NCI-H2081 treated with DMSO at 0.1 percent for 48 hours (cell line): ENCODE measurements at places on chromosomes 13 and 19.

DNA sequence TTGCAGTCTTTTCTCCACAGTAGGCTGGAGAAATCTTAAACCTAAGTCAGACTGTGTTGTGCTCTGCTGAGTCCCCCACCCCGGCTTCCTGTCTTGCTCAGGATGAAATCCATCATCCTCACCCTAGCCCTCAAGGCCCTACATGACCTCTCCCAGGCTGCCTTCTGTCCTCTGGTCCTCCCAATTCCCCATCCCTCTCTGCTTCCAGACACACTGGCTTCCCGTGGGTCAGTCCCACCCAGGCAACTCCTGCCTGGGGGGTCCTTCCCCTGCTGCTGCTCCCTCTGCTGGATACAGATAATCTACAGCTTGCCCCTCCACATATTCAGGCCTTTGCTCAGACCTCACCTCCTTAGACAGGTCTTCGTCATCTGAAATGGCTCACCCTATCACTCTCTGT is 18.4 kb upstream of the CBY2 start:
- no peak for DNase-seq

DNA sequence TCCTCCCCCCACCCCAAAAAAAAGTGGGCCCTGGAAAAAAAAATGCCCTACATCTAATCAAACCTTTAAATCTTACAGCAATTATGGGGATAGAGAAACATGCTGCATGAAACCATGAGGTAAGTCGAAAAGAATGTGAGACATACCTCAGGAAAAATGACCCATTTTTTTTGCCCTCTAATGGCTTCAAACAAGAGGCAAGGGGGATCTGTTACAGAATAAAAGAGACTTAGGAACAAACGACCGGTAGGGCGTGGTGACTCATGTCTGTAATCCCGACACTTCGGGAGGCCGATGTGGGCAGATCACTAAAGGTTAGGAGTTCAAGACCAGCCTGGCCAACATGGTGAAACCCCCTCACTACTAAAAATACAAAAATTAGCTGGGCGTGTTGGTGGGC is 8.4 kb downstream of the RGL3 start:
- no peak for DNase-seq

- no peak for DNase-seq
Measured at GRCh38 chr13:108827646-108828045, 198.2 kb downstream of the MYO16 start.

DNA sequence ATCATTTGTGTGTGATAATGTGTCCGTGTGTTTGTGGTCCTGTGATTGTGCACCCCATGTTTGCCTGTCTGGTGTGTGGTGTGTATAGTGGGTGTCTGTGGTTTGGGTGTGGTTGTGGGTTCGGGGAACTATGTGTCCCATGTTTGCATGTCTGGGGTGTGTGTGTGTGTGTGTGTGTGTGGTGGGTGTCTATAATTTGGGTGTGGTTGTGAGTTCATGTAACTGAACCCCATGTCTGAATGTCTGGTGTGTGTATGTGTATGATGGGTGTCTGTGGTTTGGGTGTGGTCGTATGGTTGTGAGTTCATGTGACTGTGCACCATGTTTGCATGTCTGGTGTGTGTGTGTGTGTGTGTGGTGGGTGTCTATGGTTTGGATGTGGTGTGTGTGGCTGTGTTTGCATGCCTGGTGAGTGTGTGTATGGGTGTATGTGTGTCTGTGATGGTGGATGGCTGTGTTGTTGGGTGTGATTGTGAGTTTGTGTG is 11.1 kb upstream of the NFIX start:
- no peak for DNase-seq

DNA sequence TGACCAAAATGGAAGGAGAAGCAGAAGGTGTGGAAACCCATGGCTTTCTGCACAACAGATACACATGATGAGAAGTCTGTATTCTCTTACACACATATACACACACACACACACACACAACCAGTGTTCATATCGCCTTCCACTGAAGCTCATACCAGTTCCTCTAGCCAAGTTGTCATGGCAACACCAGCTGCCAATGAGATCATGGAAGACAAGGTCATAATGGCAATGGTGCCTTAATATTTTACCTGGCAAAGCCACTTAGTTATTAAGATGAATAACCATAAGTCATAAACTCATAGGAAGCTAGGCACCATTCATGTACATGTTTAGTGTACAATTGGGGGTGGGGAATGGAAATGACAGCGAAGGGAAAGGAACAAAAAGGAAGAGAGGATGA is 2.6 kb upstream of the DHRS12 start:
- DNase-seq, result no peak

DNA sequence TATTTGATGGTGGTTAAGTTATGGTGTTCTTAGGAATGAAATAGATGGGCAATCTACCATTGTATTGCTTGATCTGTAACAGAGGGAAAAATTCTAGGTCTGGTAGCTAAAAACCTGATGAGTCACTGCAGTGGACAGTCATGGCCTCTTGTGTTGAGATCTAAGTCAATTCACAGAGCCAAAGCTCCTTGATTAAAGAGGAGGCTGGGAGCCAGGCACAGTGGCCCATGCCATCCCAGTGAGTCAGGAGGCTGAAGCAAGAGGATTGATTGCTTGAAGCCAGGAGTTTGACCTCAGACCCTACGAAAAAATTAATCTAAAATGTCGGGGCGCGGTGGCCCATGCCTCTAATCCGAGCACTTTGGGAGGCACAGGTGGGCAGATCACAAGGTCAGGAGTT is 67.1 kb upstream of the KPNA3 start:
- no peak for DNase-seq

DNA sequence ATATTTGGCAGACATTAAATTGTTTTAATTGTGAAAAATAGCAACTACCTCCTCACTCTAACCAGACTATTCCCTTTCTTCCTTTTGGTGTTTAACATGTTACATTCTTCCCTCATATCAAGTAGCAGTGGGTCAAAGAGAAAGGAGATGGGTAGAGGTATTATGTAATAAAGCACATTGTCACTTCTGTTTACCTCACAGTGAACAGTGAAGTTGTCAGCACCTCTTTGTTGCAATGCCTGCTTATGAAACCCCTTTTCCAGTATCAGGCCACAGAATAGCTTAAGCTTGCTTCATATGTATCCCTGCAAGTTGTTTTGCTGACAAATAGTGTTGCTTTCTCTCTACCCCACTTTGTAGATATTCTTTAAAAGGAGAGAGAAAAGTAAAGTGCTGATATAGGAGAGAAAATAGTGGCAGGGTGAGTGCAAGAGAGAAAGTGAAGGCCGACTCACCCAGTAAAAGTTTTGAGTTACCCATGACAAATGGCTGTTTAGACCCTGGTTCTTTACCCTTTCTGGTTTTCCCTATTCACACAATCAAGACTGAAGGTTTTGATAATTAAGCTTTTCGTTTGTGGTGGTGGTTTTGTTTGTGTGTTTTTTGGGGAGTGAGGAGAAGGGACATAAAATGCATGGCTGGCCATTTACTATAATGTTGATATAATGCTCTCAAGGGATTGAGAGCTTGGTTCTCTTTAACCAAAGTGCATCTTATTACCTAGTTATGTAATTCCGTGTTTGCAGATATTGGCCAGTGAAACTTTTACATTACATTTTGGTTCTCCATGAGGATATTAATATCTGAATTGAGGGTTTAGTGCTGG is 3.7 kb downstream of the ITM2B start:
- no peak for DNase-seq

DNA sequence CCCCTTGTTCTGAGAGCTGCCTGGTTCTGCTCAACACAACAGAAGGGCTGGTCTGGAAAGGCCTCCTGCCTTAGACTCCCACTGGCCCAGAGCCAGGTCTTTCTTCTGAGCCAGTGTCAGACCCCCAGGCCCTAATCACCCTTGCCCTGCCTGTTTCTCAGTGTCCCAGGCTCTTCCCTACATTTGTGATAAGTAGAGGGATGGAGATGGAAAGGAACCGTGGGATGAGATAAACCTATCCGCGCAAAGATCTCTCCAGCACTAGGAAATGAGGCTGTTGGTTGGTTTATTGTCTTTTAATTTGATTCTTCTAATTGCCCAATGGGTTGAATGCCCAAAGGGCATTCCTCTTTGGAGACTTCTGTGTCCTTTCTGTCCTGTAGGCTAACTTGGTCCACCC is 470.0 kb downstream of the TSHZ3 start:
- no peak for DNase-seq

DNA sequence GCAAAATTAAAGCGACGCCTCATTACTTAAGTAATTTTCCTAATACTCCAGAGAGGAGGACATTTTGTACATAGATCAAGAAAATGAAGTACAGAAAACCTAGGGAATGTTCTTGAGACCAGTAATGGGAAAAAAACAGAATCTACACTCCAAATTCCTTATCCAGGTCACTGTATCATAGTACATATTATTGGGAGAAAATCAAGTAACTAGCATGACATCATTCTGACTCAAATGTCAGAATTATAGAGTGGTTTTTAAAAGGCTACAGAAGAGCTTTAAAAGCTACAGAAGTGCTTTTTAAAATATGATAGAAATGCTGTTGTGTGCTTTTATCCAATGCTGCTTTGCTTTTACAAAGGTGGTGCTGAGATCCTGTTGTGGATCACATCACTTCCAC is 86.3 kb upstream of the SLC15A1 start:
- DNase-seq, result no peak

GRCh38 chr13:31485183-31485582 is 254.1 kb upstream of the RXFP2 start:
- no peak for DNase-seq

DNA sequence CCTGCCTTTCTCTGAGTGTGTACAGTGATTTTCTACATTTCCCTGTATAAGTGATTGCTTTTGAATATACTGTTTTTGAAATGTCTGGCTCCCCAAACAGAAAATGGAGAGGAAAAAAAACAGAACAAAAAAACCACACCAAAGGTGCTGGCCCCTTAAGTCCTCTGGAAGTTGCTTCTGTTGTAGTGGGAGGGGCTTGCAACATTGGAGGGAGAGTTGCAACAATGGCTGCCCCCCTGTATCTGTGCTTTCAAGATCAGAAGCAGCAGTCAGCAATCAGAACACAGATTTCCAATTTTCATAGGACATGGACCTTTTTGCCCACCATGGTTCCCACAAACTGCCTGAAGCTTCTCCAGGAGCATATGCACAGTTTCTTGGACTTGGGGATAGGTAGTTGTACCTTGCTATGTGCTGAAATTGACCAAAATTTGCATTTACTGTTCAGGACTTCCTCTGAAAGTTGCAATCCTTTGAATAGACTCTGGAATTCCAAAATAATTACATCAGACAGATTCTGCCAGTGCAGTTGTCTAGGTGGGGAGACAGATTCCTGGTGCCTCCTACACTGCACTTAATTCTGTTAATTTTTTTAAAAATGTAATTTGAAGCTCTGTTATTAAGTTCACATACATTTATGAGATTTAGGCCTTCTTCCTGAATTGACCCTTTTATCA is 13.8 kb downstream of the BIVM start:
- no peak for DNase-seq

DNA sequence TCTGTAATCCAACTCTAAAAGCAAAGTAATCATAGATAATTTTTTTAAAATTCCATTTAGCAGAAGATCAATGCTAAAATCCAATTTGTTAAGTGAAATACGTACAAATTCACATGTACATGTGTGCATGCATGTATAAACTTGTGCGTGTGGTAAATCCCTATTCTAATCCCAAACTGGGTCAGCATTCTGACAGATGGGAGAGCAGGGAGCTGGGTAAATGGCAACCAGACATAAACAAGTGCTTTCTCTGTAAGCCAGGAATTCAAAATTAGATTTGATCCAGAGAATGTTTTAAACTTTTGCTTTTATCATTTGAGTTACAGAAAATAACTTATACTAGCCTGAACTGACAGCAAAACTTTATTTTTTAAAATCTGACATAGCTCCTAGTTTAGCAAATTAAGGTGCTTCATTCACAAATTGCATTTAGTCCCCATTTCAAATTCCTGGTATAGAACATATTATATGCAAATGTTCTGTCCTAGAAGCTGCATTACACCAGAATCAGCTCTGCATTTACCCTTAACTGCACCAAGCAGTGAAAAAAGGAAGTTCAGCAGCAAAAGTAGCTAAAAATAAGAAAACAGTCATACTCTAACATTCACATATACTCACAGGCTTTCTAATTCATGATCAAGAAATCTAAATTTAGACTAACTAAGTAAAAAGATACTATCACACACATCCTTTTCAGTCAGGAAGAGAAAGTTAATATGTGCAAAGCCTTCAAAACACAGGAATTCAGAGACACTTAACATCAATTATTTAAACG is 32.6 kb downstream of the UBL3 start:
- DNase-seq, result no peak

- DNase-seq, result no peak
Measured at GRCh38 chr19:5559804-5560133, 8.0 kb downstream of the TINCR start.

GRCh38 chr13:74921326-74921725 is 560.6 kb downstream of the TBC1D4 start:
- no peak for DNase-seq

GRCh38 chr19:38453596-38453995 is 20.1 kb downstream of the RYR1 start:
- no peak for DNase-seq

- no peak for DNase-seq
Measured at GRCh38 chr13:97798171-97798821, 155.2 kb upstream of the IPO5 start.

GRCh38 chr19:32397671-32398101 is 7.9 kb upstream of the DPY19L3 start:
- DNase-seq, result no peak

DNA sequence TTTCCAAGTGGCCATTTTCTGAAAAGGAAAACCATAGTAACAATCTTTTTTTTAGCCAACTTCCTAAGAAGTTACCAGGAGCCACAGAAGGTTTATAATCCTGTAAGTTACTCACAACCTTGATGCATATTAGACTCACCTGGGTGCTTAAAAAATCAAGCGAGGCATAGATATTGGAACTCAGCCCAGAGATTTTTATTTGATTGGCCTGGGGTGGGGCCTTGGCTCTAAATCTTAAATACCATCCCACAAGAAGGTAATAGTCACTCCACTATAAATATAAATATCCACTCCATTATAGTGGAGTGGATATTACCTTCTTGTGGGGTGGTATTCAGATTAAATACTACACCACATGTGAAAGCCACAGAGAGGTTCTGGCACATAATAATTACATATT is 429.6 kb downstream of the RFC3 start:
- no peak for DNase-seq

GRCh38 chr19:34499155-34499834 is 17.7 kb downstream of the WTIP start:
- no peak for DNase-seq

GRCh38 chr13:44868397-44868796 is 120.9 kb downstream of the NUFIP1 start:
- no peak for DNase-seq

- no peak for DNase-seq
Measured at GRCh38 chr13:60158321-60158801, 5.4 kb downstream of the DIAPH3 start.

DNA sequence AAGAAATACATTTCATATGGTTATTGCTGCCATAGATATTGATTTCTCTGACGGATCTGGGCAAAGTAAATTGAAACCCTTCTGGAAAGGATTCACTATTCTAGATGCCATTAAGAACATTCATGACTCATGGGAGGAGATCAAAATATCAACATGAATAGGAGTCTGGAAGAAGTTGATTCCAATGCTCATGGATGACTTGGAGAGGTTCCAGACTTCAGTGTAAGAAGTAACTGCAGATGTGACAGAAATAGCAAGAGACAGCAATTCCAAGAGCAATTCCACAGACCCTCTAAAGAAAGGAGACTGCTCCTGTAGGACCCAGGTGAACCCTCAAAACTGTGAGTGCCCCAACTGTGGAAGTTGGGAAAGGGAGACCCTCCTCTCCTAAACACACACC is 30.9 kb upstream of the KCTD12 start:
- DNase-seq, result no peak
